ENCODE measurements at places on chromosomes 1 and 21. TPM values are rescaled to one million over a fixed set of nuclear protein-coding genes. Genes with fewer than 3 reads are reported as not detected.

DNA sequence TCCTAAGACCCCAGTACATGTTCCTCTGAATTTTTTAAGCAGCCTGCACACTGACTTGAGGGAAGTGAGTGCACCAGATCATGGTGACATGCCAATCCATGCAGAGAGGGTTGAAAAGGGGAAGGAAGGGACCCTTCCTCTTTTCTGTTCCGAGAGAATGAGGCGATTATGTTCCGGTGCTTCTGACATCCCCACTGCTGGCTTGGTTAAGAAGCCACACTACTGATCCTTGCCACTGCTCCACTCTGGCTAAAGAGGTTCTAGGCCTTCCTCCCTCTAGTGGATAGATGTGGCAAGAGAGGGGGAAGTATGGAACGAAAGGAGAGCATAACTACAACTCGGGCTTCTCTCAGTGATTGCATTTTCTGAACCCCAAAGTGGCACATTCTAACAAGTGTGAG is 1.8 kb upstream of the CYB5R1 start:
- DNase-seq = no peak

Gene DPH2
- total RNA-seq = 12.0 TPM

Gene NPPA
- total RNA-seq = not detected

- DNase-seq = no peak
Observed at GRCh38 chr1:20840731-20841130, 53.6 kb upstream of the HP1BP3 start.

Gene AGL
- 9.6 TPM for total RNA-seq

- DNase-seq = no peak
Observed at GRCh38 chr1:18341291-18342069, 139.2 kb upstream of the KLHDC7A start.

Gene DENND2D
- total RNA-seq = 60.7 TPM

Measured in CD4-positive, alpha-beta T cell (primary cell).